ENCODE measurements at places on chromosomes 2 and 18.

GRCh38 chr18:76679945-76680344 is 142.4 kb upstream of the ZNF236 start:
- DNase-seq = no peak

DNA sequence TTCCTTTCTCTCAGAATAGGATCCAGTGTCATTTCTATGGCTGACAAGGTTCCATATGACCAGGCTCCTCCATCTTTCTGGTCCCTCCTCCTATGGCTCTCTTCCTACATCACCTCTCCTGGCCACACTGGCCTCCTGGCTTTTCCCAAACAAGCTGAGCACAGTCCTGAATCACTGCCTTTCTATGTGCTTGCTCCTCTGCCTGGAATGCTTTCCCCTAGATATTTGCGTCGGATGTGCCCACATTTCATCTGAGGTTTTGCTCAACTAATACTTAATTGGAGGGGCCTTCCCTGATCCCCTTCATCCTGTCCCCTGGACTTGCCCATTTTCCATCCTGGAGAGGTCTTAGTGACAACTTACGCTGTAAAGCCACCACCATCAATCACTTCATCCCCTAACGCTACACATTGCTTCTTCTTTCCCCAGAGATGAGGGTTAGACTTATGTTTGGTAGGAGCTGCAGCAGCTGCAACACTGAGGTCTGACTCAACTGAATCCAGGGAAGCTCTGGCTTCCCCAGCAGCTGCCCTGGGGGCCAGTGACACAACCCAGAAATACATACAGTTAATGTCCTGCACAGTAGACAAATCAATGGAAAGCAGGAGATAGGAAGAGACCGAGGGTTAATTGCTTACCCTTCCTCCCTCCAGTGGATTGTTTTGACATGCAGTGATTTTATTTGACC is 42.9 kb downstream of the QPCT start:
- no peak for DNase-seq

- no peak for DNase-seq
Observed at GRCh38 chr18:13577781-13578180, 148.6 kb downstream of the FAM210A start.

DNA sequence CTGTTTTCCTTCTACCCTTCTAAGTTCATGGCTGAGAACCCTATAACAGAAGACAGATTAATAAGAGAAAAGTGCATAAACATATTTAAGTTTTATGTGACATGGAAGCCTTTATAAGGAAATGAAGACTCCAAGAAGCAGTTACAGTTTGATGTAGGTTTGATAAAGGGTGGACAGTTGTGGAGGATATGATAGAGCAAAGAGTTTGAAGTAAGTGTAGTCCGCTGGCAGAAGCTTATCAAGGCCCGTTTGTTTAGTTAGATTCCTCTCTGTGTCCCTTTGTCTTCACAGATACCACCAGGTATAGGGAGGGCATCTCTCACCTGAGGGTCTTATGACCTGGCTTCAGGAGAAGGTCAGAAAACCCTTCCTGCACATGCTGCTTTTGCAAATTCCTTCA is 10.4 kb upstream of the CASP8 start:
- no peak for DNase-seq

- DNase-seq = peak; percentile 58
Observed at GRCh38 chr2:61763605-61764034, 90.2 kb downstream of the FAM161A start.

- DNase-seq = no peak
Observed at GRCh38 chr2:63334910-63335309, 253.4 kb downstream of the WDPCP start.

DNA sequence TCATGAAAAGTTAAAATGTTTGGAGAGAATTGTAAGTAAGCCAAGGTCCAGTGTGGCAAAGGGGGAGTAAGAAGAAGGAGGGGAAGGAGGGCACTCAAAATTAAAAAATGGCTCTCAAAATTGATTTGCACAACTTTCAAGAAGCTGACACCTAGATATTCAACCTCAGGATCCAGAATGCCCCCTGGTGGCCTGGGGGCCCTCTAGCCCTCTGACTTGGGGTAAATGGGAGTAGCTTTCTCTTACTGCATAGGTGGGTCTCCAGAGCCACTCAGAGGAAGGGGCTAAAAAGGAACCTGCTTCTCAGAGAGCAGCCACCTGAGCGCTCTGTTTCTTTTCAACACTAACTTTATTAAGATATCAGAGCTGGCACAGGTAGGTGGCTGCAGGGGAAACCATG is 968.5 kb downstream of the BCL11A start:
- DNase-seq = no peak

DNA sequence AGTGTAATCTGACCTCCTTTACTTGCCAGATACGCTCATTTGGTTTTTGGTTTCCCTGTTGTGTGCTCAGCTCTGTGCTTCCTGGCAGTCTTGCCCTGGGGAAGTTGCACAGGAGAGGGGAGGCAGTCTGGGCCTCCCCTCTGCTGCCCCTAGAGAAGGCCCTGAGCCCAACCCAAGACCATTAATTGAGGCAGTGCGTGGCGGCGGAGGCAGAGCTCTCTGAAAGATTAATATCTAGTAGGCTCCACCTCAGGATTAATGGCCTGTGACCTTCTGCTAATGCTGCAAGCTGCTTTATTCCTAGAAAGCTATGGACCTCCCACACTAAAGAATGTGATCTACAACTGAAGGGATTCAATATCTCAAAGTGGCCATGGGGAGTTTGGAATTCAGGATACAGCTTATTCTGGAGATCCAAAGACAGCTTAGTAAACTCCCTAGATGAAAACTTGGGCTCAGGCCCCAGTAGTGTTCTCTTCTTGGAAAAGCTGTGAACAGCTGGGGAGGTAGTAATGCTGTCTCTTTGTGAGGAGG is 41.4 kb upstream of the MAPRE2 start:
- no peak for DNase-seq

- no peak for DNase-seq
Observed at GRCh38 chr2:213019368-213019767, 132.0 kb downstream of the IKZF2 start.

GRCh38 chr2:16034151-16034974 is 94.0 kb downstream of the MYCN start:
- DNase-seq = no peak

DNA sequence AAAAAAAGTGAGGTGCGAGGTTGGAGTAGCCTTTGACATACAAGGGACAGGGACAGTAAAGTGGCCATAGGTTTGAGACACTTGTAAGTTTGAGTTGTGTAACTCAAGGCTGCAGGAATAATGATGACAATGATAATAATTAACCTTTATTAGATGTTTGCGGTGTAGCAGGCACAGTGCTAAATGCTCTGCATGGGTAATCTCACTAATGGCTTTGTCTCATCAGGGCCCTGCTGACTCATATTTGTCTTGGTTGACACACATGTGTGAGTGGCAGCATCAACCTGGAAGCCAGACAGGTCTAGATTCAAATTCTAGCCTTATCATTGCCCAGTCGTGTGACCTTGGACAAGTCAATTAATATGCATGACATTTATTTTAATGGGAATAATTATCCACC is 126.2 kb downstream of the FSHR start:
- DNase-seq = no peak

DNA sequence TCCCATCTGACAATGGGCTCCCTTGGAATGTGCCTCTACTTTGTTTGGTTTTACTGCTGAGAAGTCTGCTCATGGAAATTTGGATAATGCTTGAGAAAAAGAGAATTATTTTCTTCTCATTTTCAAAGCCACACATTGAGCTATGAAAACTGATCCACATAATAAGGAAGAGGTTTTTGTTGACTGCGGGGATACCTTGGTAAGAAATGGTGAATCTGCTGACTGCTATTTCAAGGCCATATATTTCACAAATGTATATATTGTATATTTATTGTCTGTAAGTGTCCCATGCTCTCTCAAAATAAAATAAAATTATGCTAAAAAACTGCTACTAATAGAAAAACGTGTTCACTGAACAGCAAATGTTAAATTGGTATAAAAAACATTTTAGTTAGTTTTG is 15.1 kb downstream of the SH3YL1 start:
- no peak for DNase-seq

- DNase-seq = no peak
Observed at GRCh38 chr18:79385326-79385707, 10.4 kb upstream of the NFATC1 start.

GRCh38 chr2:106189325-106189724 is 4.8 kb downstream of the UXS1 start:
- no peak for DNase-seq

All from HS-27A (cell line).